ENCODE measurements at places on chromosomes 16 and 17.

GRCh38 chr17:47244697-47245096, 8.9 kb upstream of the ITGB3 start:
- no peak for DNase-seq

- no peak for DNase-seq
Measured at GRCh38 chr17:5837055-5837491, 233.1 kb upstream of the WSCD1 start.

DNA sequence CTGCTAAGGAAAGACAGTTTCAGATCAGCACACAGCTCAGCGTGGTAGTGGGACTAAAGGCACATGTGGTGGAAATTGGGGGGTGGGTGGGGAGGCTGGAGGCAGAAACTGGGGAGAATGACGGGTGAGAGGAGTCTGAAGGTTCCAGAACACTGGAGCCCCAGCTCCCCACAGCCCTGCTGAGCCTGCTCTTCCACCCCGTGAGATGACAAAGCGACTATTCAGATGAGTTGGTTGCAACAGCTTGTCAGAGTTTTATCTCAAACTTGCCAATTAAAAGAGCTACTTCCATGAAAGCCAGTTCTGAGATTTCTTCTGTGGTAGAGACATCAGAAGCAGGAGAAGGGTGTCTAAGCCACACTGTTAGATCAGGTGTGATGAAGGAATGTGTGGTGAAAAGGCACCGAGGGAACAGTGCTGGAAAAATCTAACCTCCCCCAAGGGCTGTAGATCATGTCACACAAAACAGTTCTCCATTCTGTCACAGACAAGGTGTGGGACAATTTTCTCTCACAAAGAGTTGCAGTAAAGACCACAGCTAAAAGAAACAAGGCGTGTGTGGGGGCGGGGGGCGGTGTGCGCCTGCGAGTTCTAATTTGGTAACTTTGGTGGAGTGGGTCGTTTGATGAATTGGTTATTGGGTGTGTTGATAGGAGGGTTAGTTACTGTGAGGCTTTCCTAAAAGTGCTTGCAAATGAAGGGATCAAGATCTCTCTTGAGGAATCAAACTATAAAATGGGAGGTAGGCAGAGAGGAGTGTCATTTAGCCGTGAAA, 39.0 kb downstream of the CCDC182 start:
- DNase-seq: no peak

DNA sequence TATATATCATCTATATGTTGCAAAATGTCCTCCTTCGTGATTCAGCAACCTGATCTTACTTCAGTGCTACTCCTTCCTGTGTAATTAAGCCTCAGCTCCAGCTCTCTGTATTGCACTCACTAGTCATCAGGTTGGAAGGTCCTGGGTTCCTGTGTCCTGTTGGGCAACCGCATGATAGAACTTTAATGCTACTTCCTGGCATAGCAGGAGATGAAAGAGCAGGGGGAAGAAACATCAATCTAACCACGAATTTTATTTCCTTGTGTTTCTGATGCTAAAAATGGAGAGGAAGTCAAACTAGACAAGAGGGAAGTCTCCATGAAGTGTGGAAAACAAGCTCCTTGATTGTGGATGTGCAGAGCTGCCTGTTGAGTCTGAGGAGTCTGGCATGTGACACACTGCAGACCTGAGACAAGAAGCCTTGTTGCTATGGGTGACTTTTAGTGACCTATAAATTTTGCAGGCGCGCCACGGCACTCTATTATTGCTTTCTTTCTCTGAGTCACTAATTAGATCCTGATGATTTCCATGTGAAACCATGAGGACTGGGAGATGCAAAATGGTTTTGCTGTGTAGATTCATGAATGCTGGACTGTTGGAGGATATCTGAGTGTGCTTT, 25.6 kb downstream of the IGSF6 start:
- DNase-seq: peak; percentile 68

- DNase-seq: no peak
Measured at GRCh38 chr17:45227101-45227925, 5.6 kb downstream of the FMNL1 start.

DNA sequence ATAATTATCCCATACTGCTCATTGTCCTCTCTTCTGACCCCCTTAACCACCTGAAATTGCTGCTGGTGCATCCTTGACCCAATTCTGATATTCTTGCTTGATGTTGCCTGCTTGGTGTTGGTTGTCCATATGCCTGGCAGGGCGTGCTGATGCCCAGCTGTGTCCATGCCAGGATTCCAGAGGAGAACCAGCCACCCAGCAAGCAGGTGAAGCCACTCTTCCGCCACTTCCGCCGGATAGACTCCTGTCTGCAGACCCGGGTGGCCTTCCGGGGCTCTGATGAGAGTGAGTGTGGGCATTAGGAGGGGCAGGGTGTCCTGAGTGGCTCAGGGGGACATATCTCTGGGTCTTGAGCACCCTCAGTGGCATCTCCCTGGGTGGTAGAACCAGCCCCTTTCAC, 11.4 kb downstream of the RAPGEFL1 start:
- no peak for DNase-seq

All from retinal pigment epithelial cell (primary cell).